ENCODE measurements at places on chromosomes 11 and 22.

GRCh38 chr11:14668731-14669301 lies 25.2 kb downstream of the PDE3B start:
- DNase-seq, result no peak

DNA sequence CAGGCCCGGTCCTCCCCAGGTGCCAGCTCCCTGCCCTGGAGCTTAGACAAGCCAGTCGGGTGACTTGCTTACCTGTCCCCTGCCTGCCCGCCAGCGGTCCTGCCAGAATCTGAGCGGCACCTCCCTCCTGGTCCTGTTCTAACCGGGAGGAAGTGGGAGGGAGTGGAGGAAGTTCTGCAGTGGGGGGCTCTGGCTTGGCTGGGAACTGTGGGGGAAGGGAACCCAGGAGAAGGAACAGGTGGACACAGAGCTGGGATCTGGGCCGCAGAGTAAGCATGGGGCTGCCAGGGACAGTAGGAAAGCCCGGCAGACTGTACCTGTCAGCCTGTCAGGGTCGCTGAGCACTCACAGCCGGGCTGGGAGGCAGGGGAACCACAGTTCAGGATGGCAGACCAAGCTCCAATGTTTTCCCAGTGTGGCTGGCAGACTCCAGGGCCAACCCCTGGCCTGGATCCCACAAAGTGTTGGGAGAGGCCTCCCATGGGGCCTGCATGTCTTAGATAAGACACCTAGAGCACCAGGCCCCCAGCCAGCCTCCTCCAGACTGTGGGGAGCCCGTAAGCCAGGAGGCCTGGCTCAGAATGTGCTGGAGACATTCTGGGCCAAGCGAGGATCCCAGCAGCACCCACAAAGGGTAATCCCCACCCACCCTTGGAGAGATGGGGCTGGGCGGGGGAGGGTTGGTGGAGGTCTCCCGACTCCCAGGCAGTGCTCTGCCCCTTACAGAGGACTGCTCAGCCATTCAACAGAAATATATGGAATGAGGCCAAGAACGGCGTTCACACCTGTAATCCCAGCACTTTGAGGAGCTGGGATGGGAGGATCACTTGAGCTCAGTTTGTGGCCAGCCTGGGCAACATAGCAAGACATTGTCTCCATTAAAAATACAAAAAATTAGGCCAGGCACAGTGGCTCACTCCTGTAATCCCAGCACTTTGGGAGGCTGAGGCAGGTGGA lies 2.3 kb downstream of the CYB5R3 start:
- DNase-seq, result no peak

DNA sequence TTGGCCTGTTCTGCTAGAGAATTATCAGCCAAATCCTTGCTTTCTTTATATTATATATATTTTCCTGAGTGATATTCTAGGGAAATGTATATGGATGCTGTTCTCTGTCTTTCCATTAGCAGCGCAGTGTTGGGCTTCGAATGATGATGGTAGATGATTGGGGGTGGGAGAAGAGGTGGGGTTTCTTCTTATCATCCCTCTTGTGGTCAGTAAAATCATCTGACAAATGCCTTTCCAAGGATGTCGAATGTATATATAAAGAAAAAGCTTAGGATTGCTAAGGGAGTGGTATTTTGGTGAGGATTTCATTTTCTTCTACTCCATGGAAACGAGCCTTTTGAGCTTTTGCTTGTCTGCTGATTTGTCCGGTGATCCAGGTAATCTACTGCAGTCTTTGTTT lies 48.9 kb downstream of the ARHGEF12 start:
- no peak for DNase-seq

DNA sequence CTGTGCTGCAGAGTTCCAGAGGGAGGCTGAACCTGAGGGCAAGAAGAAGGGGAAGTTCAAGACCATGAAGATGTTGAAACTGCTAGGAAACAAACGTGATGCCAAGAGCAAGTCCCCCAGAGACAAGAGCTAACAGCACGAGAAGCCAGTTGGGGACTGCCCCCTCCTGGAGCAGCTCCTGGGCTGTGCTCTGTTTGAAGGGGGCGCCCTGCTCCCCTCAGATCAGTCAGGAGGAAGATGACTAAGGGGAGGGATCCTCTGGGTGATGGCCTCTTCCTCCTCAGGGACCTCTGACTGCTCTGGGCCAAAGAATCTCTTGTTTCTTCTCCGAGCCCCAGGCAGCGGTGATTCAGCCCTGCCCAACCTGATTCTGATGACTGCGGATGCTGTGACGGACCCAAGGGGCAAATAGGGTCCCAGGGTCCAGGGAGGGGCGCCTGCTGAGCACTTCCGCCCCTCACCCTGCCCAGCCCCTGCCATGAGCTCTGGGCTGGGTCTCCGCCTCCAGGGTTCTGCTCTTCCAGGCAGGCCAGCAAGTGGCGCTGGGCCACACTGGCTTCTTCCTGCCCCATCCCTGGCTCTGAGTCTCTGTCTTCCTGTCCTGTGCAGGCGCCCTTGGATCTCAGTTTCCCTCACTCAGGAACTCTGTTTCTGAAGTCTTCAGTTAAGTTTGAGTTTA lies 12.6 kb downstream of the C22orf23 start:
- no peak for DNase-seq

DNA sequence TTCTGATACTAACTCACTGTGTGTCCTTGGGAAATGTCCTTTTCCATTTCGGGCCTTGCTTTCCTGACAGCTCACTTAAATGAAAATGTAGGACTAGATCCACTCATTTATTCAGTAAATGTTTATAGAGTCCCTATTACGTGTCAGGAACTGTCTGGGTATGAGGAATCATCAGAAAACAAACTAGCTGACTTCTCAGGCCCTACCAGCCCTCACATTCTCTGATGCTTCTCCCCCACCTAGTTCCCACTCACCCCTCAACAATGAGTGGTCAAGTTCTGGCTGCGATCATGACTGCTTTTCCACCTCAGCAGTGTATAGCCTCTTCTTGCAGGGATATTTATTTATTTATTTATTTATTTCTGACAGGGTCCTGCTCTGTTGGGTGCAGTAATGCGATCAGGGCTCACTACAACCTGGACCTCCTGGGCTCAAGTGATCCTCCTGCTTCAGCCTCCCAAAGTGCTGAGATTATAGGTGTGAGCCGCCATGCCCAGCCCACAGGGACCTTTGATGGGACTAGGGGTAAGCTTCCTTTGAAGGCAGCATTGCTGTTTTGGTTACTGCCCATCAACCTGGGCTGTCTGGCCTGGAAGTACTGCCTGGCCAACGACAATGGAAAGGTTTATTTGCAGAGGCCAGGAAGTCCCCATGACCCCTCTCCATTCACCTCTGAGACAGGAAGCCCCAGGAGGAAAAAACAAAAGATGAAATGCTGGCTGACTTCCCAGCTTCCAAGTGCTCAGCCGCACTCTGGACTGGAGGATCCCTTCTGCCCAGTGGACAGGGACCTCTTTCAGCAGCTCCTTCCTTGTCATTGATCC lies 33.1 kb upstream of the POLD3 start:
- no peak for DNase-seq

Data from GM04504 (cell line).